ENCODE measurements at places on chromosomes 5 and 9. TPM values are rescaled to one million over a fixed set of nuclear protein-coding genes. Genes with fewer than 3 reads are reported as not detected.

The SPINK6 gene
- not detected for total RNA-seq

The CDKN2B-AS1 gene
- total RNA-seq = 10.8 TPM

GRCh38 chr5:7894860-7895259, 25.9 kb downstream of the MTRR start:
- DNase-seq = no peak

DNA sequence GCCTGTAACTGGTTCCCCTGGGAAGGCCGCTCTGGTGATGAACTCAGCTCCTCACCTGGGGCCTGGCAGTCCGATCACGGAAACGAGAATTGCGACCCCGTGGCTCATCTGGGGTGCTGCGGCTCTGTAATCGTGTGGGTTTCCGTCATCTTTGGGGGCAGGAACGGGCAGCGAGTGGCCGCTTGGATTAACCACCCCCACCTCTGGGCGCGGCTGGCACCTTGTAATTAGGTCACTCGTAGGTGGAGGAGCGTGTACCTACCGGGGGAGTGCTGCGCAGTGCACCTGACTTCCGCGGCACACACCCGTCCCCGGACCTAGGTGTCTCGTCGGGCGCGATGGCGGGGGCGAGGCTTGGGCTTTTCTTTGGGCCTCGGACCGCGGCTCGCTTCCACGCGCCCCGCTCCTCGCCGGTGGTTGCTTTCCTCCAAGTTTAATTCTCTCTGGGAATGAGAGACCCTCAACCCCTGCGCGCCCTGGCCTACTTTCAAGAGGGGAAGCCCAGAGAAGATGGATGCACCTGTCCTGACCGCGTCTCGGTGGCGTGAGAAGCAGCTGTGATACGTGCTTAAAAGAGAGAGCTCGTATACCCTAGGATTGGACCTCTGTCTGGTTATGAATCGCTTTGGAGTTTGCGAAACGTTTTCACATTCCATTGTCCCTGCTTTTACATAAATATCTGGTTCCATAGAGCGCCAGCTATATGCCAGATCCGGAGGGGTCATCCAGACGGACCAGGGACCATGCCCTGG, 744 bp upstream of the PPP2CA start:
- no peak for DNase-seq

DNA sequence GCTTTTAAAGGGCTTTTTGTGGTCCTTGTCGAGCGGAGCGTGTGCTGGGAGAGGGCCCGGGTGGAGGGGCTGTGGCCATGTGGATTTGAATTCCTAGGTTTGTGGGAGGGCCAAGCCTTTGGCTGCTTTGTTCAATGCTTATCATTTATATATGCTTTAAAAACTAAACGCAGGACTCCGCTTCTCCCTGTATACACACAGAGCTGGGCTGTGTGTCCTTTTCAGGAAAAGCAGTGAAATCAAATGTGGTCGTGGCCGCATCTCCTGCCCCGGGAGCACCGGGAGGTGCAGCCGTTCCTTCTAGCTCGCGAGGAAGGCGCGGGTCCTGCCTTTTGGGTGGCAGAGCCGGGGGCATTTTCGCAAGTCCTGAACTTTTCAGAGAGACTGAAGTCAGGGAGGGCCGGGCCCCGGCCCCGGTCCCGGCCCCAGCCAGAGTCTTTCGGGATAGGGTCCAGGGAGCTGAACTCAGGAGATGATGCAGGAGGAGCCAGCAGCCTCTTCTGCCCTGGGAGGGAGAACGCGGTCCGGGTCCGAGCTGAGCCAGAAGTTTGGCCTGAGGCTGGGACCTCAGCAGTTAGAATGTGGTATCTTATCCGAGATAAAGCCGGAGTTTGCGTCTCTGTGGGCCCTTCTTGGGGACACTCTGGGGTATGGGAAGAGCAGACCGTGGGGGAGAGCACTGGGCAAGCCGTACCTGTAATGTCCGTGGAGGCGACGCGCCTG, 158.8 kb downstream of the C9orf152 start:
- DNase-seq = peak; percentile 23

DNA sequence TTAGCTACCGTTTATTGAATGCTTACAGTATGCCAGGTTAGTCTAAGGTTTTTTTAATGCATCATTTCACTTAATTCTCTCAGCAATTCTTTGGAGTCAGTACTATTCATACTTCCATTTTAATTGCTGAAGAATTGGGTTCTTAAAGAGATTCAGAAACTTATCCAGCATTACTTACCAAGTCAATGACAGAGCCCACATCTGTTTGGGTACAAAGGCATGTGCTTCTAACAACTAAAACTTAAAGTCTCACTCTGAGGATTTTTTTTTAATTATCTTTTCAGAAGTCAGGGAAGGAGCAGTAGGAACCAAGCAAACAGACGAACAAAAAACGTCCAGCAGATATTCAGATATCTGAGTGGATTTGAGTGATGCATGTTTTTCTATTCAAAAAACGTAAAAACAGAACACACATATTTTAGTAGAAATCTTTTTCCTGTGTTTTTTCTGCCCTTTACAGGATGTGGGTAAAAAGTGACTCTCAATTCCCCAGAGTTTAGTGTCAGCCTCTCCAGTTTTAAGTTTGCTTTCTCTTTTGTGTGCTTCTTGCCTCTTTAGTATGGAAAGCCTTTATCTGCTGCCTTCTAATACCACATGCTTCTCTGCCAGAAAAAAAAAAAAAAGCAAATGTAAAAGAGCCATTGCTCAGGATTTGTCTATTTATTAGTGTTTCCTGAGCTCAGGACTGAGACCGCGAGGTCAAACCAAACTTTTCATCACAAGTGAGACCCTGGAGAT, 118.0 kb downstream of the PRKACG start:
- DNase-seq = no peak

DNA sequence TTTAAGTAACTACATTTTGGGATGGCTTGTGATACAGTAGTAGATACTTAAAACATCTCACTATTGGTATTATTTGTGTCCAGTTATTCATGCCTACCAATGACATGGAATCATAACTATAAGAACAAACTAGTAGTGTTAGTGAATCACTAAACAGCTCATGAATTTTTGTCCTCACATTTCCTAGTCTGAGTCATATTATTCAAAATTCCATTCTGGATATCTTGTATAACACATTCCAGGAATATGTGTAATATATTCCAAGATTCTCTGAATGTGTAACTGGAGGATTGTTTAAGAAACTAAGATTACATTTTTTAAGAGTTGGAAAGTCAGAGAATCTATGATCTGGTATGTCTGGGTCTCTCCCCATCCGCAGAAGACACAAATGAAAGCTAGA, 565.3 kb upstream of the ZNF608 start:
- DNase-seq = no peak

DNA sequence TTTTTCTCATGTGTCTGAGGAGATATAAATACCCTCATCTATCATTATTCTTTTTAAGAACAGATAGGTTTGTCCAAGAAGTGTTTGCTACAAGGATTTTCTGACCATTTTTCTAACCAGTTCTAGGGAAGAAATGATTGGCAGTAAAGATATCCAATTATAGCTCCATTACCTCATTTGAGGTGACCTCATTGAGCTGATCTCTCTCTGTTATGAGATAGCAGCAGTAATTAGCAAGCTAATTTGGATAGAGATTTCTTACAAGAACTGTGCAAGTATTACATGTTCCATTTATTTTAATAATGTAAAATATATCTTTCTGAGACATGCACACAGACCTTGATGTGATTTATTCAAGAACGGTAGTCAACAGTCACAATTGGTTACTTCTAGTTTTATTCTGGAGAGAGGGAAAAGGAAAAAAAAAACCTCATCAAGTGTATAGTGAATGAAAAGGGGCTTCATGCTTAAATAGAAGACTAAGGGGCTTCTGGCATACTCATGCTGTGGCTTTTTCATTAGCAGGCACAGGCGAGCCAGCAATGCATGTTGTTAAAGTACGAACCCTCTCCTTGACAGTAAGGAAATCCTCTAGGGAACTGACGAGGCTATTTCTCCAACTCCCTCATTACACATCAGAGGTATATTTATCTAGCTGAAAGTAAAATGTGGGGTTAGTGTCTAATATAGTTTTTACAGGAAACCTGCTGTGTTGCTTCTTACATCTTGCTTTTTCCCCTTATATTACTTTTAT, 127.3 kb downstream of the NUDT12 start:
- DNase-seq = no peak
